ENCODE measurements at places on chromosomes 1 and 21.

DNA sequence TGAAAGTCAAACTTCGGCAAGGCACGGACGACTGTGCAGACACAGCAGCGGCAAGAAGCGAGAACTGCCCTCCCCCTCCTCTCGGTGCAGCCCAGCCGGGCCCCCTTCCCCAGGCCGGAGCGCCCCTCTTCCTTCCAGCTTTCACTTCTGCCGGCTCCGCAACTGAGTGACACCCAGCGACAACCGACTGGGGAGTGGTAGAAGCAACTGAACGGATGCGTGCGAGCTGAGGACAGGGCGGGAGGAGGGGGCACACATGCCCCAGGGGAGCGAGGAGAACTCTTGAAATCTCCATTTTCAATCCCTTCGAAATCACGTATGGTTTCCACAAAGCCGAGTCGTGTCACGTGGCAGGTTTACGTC, 146.6 kb downstream of the PGBD5 start:
- no peak for DNase-seq

GRCh38 chr21:28936036-28936435, 56.6 kb downstream of the LTN1 start:
- no peak for DNase-seq

DNA sequence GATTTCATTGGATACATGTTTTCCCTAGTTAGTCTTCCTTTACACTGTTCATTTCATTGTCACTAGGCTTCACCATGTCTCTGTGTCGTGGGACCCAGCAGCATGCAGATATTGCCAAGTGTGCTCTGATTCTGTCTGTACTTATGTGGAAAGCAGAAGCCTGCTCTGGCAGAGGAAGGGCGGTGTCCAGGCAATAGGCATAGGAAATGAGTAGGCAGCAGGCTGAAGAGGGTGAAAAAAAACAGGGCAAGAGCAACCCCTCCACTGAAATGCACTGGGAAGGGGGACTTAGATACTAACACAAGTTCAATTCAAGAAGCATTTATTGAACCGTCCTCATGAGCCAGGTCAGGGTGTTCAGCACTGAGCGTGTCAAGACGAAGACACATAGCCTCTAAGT, 85.2 kb upstream of the VAV3 start:
- DNase-seq: no peak

DNA sequence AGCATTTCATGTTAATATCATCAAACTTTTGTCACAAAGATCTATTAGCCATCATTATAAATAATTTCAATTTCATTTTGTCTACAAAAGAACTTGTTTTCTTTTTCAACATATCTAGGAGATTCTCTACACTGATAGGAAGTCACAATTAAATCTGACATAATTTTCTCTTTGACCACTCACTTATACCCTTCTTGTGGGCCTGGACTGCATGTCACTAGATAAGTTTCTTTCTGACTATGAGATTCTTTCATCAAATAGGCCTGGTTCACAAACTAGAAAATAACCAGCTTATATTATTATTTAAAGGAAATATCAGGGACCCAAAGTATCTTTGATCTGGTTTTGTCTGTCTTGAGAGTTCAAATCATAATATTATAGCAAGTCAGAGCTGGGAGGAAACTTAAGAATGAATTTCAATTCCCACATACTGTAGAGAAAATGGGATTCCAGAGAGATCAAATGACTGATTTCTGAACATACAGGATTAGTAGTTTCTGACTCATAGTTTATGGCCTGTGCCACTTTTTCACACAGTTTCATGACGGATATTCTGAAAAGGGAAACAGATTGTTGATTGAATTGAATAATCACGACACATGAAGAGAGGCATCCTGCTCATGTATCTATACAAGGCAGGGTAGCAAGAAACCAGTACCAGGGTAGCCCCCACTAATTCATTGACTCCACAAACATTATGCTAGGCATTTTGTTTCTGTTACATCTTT, 355.8 kb downstream of the GPATCH2 start:
- DNase-seq: no peak

- no peak for DNase-seq
Measured at GRCh38 chr1:246219508-246220030, 287.5 kb downstream of the SMYD3 start.

GRCh38 chr21:46110499-46111192, 12.7 kb downstream of the COL6A2 start:
- DNase-seq: no peak

GRCh38 chr1:234975122-234975940, 153.3 kb downstream of the TOMM20 start:
- peak; percentile 85 for DNase-seq

GRCh38 chr1:236021424-236022135, 43.3 kb downstream of the NID1 start:
- DNase-seq: no peak

GRCh38 chr1:38567401-38567800, 292.2 kb downstream of the RRAGC start:
- DNase-seq: no peak

- no peak for DNase-seq
Measured at GRCh38 chr21:44556879-44557278, 1.7 kb downstream of the KRTAP10-3 start.

- no peak for DNase-seq
Measured at GRCh38 chr1:15618077-15618654, 908 bp downstream of the DDI2 start.

- DNase-seq: no peak
Measured at GRCh38 chr1:29970747-29971325, 734.5 kb downstream of the PTPRU start.

GRCh38 chr1:18927654-18928272, 25.4 kb upstream of the ALDH4A1 start:
- no peak for DNase-seq

GRCh38 chr1:37691497-37692077, 729 bp upstream of the CDCA8 start:
- DNase-seq: no peak

DNA sequence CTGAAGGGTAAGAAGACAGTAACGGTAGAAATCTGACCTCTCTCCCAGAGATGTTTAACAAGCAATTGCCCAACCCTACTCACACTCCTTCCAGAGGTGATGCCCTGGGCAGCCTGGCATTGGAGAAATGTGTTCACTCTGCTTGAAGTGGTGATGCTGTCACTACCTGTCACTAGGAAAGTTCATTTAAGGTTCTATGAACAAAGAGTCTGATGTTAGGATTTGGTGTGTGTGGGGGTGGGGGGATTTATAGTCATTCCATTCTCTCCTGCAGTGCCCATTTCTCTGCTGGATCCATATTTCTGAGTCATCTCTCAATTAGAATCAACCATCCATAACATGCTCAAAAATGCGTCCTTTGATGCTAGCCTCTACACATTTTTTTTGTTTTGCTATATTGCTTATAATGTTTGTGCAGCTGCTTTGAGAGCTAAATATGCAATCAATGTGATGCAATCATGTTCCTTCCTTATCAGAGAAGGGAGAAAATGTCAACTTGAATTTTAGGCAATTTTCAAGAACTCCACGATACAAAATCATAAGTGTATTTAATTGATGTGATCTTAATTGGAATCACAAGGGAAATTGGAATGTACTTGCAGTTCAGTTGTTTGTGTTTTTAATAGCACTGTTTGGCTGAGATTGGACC, 173.9 kb downstream of the DUSP10 start:
- DNase-seq: no peak

GRCh38 chr1:109619576-109620400, at the start of the genes AMPD2 and GNAT2:
Gene AMPD2 (plus strand): TSS chr1:109619837. CDS start chr1:109621176, 1,339 bp downstream.
Gene GNAT2 (minus strand): TSS chr1:109619616. CDS start chr1:109612870, 6,746 bp downstream.
- peak; percentile 51 for DNase-seq

DNA sequence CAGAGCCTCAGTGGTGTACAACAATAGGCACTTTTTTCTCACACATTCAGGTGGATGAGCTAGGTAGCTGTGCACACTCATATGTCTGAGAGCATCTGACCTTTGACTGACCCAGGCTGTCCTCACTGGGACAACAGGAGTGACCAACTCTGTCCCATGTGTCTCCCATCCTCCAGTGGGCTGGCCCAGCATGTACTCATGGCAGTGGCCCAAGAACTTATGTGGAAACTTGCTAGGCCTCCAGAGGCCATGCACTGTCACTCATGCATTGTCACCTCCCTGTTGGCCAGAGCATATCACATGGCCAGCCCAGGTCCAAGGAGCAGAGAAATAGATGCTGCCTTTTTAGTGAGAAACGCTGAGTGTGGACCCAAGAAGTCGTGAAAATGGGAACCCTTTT, 158.8 kb downstream of the IGSF21 start:
- no peak for DNase-seq

GRCh38 chr1:240808381-240808780, 196.4 kb upstream of the GREM2 start:
- DNase-seq: no peak

Data from NCI-H2227 treated with DMSO at 0.1 percent for 48 hours (cell line).